ENCODE measurements at places on chromosomes 2 and 18.

DNA sequence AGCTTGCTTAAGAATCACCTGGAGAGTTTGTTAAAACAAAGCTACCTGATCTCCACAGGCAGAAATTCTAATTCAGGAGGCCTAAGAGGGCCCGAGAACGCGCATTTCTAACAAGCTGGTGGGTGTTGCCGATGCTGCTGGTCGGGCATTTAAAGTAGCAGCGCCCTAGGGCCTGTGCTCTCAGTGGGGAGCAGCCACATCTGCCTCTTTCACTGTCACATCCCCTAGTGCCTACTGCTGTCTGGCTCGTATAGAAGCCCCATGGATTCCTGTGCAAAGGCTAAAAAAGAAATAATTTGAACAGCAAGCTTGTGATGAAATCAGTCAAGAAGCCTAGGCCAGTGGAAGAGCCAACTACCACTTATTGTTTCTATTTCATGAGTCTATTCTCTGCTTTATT lies 126.7 kb upstream of the SMIM21 start:
- DNase-seq = no peak

DNA sequence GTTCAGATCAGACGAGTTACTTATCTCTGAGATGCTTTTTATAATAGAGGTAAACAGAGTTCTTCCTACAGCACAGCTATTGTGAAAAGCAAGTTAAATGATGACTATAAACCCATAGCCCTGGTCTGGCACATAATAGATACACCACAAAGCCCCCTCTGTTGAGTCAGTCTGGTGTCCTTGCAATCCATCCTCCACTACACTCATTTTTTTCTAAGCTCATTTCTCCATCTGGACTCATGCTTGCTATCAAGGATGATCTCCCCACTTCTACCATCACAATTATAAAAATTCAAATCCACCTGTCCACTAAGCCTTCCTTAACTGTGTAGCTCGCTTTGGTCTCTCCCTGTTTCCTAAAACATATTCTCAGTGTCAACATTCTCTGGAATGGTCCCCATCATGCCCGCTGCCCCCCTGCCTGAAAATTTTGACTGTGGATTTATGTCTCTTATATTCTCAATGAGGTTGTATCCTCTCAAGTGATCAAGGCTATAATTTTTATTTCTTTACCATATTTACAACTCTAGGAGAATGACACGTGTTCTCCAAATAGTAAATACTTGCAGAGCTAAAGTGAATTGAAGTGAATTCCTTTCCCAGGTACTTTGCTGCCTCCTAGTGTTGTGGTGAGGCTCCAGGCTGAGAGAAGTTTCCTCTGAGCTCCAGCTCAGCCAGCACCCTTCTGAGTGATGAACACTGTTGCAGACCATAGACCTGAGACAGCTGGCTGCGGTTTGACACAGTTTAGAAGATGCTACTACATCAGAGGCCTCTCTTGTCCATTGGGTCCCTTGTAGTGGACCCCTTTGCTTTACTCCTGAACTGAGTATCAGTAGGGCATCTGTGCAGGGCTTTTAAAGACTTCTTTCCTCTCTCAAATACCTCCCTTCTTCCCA lies 108.7 kb downstream of the DPP10 start:
- DNase-seq = no peak

GRCh38 chr18:3132700-3133099 lies 87.1 kb downstream of the MYOM1 start:
- DNase-seq = no peak

GRCh38 chr2:42996528-42996927 lies 204.1 kb upstream of the HAAO start:
- no peak for DNase-seq

GRCh38 chr2:65514555-65515195 lies 82.3 kb upstream of the SPRED2 start:
- DNase-seq = no peak

DNA sequence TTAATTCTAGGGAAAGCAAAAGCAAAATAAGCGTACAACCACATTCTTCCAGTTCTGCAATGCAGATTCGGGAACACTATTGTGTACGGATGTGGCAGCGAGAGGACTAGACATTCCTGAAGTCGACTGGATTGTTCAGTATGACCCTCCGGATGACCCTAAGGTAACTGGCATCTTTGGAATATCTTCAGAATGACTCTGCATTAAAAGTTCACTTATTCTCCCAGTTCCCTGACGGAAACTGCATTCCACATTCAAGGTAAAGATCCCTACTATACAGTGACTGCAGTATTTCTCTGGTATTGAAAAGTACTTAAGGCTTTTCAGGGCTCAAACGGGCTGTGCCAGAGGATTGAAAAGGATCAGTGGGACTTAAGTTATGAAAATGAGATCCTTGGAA lies 10.9 kb downstream of the DDX18 start:
- no peak for DNase-seq

- DNase-seq = no peak
Measured at GRCh38 chr18:3040881-3041280, 27.9 kb upstream of the LPIN2 start.

- no peak for DNase-seq
Measured at GRCh38 chr2:121189011-121189410, 96.0 kb downstream of the TFCP2L1 start.

DNA sequence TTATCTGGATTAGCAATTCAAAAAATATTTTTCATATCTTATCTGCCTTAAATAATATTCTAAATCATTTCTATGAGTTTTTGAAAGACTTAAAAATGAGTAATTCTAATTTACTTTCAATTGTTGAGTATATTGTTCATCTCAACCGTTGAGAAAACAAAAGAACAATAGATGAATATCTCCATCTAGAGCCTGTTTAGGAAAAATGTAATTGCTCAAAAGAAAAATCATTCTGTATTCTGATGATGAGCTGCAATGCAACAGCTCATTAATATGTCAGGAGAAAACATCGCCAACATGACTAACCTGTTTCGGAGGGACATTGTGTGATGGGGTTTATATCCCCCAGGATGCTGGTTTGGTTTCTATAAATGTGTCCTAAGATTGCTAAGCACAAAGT lies 417.6 kb downstream of the SUCLG1 start:
- DNase-seq = no peak

GRCh38 chr2:35495182-35495581 lies 860.4 kb upstream of the CRIM1 start:
- DNase-seq = no peak

DNA sequence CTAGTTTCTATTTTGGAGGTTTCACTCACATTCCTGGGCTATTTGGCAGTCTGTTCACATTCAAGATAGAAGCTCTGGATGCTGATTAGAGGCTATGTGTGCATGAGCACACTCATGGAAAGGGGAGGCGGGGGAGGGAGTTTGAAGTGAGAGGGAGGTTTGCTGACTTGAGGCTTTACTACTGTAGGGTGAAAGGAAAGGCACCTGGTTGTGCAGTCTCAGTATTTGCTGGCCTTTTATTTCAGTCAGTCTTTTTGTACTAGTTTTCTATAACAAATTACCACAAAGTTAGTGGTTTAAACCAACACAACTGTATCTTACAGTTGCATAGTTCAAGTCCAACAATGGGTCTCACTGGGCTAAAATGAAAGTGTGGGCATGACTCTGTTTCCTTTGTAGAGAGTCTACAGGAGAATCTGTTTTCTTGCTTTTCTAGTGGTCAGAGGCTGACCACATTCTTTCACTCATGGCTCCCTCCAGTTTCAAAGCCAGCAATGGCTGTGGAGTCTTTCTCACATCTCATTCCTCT lies 47.7 kb upstream of the NR4A2 start:
- no peak for DNase-seq
